ENCODE measurements at places on chromosomes 5 and 9.

DNA sequence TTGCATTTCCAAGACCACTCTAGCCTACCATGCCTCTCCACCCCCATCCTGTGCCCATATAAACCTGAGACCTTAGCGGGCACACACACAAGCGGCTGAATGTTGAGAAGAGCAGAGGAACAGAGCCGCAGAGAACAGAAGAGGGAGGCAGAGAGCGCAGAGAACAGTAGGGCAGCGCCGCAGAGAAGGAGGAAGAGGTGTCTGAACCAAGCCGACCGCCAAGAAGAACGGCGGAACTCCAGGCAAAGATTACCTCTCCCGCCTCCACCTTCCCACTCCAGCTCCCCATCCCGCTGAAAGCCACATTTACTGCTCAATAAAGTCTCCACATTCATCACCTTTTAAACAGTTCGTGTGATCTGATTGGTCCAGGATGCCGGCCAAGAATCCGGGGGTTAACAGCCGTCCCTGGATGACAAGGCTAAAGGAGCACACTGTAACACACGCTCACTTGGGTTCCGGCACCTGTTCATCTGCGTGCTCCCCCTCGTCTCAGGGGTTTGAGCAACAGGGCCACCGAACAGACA, 33.2 kb downstream of the GRIN3A start:
- DNase-seq, result peak; percentile 41

DNA sequence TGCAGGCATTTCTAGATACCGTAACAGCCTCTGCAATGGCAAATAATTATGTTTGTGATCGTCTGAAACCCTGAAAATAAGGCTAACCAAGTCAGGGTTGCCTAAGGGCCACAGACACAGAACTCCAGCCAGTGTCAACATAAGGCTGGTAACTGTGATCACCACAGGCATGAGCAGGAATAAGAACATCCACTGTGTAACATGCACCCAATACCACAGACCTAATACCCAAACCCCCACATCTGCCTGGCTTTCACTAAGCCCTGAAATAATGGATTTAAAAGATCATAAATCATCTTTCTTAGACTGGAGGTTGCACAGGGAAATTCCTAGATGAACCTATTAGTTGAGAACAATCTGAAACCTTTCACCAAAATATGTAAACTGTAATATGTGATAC, 394.5 kb downstream of the NFIB start:
- no peak for DNase-seq

DNA sequence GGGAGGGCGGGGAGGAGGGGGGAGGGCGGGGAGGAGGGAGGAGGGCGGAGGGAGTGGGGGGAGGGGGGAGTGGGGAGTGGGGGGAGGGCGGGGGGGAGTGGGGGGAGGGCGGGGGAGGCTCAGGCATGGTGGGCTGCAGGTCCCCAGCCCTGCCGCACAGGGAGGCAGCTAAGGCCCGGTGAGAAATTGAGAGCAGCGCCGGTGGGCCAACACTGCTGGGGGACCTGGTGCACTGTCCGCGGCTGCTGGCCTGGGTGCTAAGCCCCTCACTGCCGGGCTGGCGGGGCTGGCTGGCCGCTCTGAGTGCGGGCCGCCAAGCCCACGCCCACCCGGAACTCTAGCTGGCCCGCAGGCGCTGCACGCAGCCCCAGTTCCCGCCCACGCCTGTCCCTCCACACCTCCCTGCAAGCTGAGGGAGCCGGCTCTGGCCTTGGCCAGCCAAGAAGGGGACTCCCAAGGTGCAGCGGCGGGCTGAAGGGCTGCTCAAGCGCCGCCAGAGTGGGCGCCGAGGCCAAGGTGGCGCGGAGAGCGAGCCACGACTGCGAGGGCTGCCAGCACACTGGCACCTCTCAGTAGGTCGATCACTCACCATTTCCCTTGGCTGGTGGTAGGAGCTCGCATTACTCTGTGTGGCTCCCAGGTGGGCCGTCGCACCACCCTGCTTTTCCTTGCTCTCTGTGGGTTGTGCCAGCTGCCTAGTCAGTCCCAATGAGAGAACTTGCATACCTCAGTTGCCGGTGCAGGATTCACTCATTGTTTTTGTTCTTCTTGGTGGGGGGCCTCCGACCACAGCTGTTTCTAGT, 160.2 kb downstream of the CNTLN start:
- DNase-seq, result no peak

DNA sequence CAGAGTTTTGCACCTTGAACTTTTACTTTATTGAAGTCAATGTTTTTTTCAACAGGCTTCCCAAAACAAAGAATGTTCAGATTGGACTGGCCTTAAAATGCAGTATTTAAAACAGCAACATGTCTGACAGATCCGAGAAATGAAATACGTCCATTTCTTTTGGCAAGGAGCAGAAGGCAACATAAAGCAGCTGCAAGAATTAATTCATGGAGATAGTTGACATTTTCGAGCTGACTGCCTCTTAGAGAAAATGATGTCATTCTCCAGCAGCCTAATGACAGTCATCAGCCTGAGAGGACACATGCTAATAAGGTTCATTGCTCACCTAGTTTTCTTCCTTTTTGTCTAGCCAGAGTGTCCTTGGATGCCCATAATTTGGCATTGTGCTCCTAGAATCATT, 232.2 kb upstream of the SEMA6A start:
- no peak for DNase-seq

All from Caki2 (cell line).